C1 segment of cervical spinal cord (tissue), 14 donors: ENCODE measurements at places on chromosomes 2 and 18.

DNA sequence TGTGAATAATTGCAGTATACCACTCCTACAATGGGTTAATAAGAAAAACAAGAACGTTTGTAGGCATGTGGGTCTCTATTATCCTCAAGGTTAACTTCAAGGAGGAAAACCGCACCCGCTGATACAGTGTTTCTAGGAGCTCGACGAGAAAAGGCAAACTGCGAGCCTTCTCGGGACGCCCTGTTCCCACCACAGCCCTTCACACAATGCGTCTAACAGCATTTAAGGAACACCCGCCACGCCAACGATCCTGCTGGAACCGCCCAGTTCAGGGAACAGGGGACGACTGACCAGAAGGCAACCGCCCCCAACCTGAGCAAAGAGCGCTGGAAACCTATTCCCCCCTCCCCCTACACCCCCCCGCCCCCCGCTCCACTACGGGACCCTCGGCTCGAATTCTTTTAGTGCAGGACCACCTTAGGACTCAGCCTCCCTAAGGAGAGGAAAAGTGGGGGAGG, 710 bp upstream of the TMSB10 start:
- DNase-seq, result peak; percentile 37

- DNase-seq, result no peak
Measured at GRCh38 chr2:160358046-160358445, 135.6 kb downstream of the RBMS1 start.

- DNase-seq, result no peak
Measured at GRCh38 chr18:26286008-26286407, 59.8 kb downstream of the TAF4B start.

DNA sequence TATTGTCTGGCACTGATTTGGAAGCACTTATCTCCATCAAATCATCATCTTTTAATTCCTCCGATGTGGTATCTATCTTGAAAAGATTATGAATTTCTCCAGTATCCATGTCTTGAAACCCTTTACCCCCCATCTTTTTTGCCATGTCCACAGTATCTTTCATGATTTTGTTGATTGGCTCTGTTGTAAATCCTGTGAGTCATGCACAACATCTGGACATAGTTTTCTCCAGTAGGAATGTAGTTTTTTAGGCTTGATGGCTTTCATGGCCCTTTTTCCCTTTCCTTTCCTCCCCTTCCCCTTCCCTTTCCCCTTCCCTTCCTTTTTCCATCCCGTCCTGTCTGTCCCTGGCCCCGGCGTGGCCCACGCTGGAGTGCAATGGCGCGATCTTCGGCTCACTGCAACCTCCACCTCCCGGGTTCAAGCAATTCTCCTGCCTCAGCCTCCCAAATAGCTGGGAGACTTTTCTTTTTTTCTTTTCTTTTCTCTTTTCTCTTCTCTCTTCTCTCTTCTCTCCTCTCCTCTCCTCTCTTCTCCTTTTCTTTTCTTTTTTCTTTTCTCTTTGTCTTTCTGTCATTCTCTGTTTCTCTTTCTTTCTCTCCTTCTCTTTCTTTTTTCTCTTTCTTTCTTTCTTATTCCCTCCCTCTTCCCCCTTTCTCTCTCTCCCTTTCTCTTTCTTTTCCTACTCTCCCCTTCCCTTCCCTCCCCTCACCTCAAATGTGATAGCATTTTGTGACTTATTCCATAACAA, 18.4 kb upstream of the ZNF638 start:
- no peak for DNase-seq

GRCh38 chr18:26746826-26747475, 118.6 kb downstream of the AQP4 start:
- DNase-seq, result no peak

DNA sequence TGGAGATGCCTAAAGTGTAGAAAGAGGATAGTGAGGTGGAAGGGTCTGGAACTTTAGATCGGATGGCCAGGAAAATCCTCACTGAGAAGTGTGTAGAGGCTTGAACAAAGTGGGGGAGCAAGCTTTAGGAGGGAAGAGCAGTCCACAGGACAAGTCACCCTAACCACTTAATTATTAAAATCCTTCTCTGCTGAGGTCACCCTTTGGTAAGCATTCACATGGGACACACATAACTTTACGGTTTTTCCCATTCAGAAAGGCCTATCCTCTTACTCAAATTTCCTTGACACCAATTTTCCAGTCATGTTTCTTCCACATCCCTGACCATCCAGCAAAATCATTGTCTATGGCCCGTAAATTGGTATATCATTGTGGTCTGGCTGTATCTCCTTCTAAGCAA, 31.0 kb upstream of the ZEB2 start:
- DNase-seq, result no peak

DNA sequence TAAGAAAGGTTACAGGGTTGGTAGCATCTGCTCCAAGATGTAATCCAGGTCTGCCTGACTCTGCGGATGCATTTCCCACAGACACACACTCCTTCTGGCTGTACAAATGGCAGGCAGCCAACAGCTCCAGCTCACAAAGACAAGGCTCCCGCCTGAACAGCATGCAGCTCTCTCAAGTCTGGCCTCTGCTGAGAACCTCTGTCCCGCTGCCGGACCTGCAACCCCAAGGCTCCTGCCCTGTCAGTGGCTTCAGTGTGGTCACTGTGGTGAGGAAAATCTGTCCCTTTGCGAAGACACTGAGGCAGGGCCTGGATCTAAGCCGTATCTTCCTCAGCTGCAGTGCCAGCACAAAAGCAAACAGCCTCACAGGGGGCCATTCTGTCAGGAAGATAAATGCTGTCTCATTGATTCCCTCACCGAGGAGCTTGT, 469.3 kb upstream of the MEX3C start:
- DNase-seq, result peak; percentile 55

- no peak for DNase-seq
Measured at GRCh38 chr2:167294776-167295140, 406.5 kb downstream of the XIRP2 start.

- no peak for DNase-seq
Measured at GRCh38 chr2:62998949-62999348, 51.7 kb upstream of the OTX1 start.

GRCh38 chr2:139142252-139142880, 362.2 kb upstream of the NXPH2 start:
- no peak for DNase-seq

DNA sequence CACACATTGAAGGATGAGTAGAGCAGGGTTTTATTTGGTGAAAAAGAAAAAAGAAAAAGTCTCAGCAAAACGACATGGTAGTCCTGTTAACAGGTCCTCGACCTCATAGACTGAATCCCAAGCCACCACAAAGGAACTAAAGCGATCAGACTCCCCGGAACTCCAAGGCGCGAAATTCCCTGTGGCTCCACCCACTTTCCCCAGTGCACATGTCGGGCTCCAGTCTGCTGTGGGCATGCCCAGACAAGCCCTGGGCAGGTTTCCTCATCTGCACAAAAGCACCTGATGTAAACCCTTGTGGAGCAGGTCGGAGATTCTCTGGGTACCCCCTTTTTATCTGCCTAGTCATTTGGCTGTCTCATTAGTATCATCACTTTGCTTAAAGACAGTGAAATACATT, 170.7 kb upstream of the FSIP2 start:
- no peak for DNase-seq

DNA sequence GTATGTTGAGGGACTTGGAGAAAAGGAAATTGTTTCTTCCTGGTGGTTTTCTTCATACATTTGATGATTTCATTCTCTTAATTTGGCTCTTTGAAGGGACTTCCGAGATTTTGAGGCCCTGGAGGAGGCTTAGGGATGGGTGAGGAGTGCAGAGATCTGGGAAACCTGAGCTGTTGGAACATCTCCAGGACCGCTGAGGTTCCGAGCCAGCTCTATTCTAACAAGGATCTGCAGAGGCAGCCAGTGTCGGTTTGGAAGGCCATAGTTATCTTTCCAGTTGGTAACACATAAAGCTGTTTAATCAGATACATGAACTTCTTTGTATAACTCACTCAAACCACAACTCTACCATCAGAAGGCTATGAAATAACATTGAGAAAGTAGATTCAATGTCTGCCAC, 70.3 kb upstream of the UPP2 start:
- DNase-seq, result no peak

DNA sequence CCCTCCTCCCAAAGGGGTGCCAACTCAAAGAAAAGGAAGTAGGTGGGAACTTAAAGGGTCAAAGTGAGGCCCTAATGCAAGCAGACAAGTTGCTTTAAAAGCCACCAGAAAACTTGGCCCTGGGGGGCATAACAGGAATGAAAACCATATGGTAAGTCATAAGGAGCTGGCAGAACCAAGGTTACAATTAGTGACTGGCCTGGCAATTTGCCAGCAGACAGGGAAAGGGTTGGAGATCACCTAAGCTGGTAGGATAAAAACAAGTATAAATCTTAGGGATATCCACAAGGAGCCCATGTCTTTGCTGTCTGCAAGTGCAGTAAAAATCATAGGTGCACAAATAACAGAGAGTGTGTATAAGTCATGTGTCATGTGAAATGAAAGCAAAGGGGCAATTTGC, 256.7 kb upstream of the LRRTM4 start:
- DNase-seq, result no peak

- DNase-seq, result no peak
Measured at GRCh38 chr18:1658908-1659566, 754.4 kb downstream of the ADCYAP1 start.
